Thoracic aorta (tissue), 2 donors: ENCODE measurements at places on chromosomes 11 and 22. TPM values are rescaled to one million over a fixed set of nuclear protein-coding genes. Genes with fewer than 3 reads are reported as not detected.

GRCh38 chr11:132158091-132158490 is 787.7 kb downstream of the NTM start:
- no peak overlapping the region for H3K4me3 ChIP-seq
- H3K27ac ChIP-seq, result no peak overlapping the region
- H3K27me3 ChIP-seq, result no peaks in the 10 kb centered on the region
- no peaks in the 10 kb centered on the region for H3K4me1 ChIP-seq
- no peaks in the 10 kb centered on the region for H3K36me3 ChIP-seq
- no peak for DNase-seq

DNA sequence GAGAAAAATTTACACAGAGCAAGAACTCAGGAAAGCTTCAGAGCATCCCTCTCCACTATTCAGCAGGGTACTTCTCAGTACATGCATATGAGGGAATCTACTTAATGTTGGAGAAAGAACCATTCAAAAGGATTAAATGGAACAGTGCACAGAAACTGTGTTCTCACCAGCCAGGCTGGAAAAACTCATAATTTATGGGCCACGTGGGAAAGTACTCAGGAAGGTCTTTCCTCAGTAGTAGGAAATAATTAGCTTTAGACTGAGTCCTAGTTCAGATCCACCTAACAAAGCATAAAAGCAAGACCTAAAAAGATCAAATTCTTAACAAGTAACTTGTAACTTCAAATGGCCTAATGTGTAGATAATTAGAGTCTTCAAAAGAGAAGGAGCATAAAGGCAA is 134.0 kb downstream of the FAM76B start:
- no peak for DNase-seq
- no peak overlapping the region for H3K27ac ChIP-seq
- no peak overlapping the region for H3K4me3 ChIP-seq
- H3K27me3 ChIP-seq, result no peaks in the 10 kb centered on the region

DNA sequence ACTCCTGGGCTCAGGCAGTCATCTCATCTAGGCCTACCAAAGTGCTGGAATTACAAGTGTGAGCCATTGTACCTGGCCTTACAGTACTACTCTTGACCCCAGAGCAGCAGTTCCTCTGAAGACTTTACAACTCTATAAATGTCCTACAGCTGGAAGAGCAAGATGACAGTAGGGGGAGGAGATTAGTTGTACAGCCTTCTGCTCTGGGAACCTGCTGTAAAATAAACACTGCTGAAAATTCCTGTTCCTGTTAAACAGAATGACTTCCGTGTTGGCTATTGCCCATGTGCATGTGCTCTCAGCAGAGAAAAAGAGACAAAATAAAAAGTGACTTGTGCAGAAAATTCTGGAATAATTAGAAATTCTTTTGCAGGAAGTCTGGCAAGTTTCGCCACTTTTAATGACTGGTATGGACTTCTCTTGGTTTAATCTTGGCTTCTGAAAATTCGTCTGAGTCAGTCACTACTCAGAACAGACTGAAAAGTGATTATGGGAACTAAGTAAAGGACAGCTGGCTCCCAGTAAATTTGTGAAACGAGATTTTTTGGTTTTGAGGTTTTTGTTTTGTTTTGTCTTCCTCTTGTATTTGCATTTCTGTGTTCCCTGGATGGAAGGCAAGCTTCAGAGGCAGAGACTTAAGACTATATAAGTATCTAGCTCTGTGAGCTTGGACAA is 955.7 kb downstream of the DLG2 start:
- no peaks in the 10 kb centered on the region for H3K36me3 ChIP-seq
- H3K4me3 ChIP-seq, result no peak overlapping the region
- no peaks in the 10 kb centered on the region for H3K27me3 ChIP-seq
- no peak for DNase-seq
- no peak overlapping the region for H3K27ac ChIP-seq

GRCh38 chr22:38823637-38824036 is 20.2 kb downstream of the NPTXR start:
- no peak overlapping the region for H3K4me3 ChIP-seq
- H3K27me3 ChIP-seq, result no peaks in the 10 kb centered on the region
- H3K27ac ChIP-seq, result no peak overlapping the region
- H3K36me3 ChIP-seq, result peaks cover 6% of the 10 kb centered on the region
- DNase-seq, result no peak
- no peaks in the 10 kb centered on the region for H3K4me1 ChIP-seq

DNA sequence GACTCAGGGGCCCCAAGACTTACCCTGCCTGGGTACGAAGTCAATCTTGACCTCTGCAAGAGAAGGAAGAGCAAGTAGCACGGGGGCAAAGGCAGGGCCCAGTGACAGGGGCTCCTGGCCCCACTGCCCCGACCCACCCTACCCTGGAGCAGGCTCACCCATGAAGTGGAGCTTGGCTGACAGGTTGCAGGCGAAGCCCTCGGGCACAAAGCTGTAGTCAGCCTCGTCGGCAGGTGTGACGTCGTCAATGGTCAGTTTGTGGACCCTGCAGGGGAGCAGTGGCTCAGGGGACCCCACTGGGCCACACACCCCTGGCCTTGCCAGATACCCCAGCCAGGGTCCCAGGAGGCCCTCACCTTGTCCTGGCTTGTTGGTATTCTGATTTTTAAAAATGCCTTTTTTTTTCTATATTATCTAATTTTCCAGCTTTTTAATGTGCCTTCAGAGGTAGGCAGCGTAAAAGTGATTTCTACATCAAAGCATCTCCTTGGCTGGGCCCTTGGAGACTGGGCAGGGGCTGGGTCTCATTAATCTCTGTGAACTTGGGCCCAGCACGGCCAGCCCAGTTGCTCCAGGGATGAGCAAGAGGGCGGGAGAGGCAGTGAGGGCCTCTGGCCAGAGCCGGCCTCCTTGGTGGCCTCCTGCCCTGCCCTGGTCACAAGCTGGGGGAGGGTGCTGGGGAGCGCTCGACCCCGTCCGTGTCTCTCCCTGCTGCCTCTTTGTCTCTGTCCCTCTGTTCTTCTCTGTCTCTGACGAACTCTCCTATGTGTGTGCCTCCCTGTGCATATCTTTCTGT is 11.3 kb downstream of the MYBPC3 start:
- H3K27ac ChIP-seq, result no peak overlapping the region
- no peaks in the 10 kb centered on the region for H3K27me3 ChIP-seq
- H3K4me3 ChIP-seq, result no peak overlapping the region
- H3K36me3 ChIP-seq, result no peaks in the 10 kb centered on the region
- no peaks in the 10 kb centered on the region for H3K4me1 ChIP-seq
- no peak for DNase-seq

GRCh38 chr11:121564948-121565684 is 112.3 kb upstream of the SORL1-AS1 start:
- H3K4me1 ChIP-seq, result no peaks in the 10 kb centered on the region
- DNase-seq, result no peak
- H3K27me3 ChIP-seq, result no peaks in the 10 kb centered on the region
- H3K27ac ChIP-seq, result no peak overlapping the region
- no peak overlapping the region for H3K4me3 ChIP-seq

- DNase-seq, result no peak
- H3K4me1 ChIP-seq, result peaks cover 14% of the 10 kb centered on the region
- H3K27me3 ChIP-seq, result no peaks in the 10 kb centered on the region
- H3K36me3 ChIP-seq, result no peaks in the 10 kb centered on the region
- H3K4me3 ChIP-seq, result no peak overlapping the region
Measured at GRCh38 chr11:118715245-118715831, 35.9 kb upstream of the TREH start.

DNA sequence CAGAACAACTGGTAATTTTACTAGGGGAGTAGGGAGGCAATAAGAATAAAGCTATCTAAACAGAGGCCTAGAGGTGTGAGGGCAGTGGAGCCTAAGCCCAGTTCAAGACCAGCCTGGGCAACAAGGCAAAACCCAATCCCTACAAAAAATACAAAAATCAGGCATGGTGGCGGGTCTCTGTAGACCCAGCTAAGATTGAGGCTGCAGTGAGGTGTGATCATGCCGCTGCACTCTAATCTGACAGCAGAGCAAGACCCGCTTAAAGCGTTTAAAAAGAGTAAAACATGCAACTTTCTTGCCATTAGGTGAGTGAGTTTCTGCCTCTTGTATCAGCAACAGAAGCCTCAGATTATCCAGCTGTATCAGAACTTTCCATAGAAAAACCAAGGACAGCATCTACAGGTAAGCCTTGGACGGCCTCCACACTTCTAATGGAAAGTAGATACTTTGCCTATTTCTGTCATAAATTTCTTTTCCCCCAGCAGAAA is 12.1 kb downstream of the TAF1D start:
- peaks cover 44% of the 10 kb centered on the region for H3K36me3 ChIP-seq
- H3K27me3 ChIP-seq, result no peaks in the 10 kb centered on the region
- DNase-seq, result no peak

DNA sequence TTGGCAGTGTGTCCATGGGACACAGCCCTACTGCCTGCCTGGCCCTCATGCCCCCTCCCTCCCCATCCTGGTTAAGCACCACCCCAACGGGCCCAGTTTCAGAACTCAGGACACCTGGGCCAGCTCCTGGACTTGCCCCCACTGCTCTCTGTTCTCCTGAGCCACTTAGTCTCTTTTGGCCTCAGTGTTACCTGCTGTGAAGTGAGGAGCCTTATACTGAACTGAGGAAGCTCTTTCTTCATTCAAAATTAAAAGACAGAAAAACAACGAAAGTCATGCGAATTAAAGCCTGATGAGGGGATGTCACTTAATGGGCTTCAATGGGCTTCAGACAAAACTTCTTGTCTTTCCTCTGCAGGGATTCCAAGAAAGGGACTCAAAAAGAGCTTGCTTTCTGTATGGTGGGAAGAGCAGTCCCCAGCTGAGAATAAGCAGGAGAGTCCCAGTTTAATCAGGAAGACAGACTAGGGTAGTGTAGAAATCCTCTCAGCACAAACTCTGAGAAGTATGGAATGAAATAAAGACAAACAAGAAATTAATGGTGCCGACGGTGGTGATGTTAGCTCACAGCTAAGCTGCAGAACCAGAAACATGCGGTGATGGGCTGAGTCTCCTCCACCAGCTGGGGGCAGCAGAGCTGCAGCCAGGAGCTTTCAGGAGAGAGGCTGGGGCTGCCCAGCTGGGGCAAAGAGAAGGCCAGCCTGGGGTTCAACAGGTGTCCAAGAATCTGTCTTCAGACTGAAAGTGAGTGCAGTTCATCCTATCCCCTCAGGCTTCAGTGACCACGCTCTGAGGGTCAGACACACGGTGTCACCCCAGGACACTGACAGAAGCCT is 101.0 kb downstream of the GGTLC2 start:
- H3K36me3 ChIP-seq, result no peaks in the 10 kb centered on the region
- no peaks in the 10 kb centered on the region for H3K27me3 ChIP-seq
- H3K4me3 ChIP-seq, result no peak overlapping the region
- H3K4me1 ChIP-seq, result no peaks in the 10 kb centered on the region
- no peak overlapping the region for H3K27ac ChIP-seq

DNA sequence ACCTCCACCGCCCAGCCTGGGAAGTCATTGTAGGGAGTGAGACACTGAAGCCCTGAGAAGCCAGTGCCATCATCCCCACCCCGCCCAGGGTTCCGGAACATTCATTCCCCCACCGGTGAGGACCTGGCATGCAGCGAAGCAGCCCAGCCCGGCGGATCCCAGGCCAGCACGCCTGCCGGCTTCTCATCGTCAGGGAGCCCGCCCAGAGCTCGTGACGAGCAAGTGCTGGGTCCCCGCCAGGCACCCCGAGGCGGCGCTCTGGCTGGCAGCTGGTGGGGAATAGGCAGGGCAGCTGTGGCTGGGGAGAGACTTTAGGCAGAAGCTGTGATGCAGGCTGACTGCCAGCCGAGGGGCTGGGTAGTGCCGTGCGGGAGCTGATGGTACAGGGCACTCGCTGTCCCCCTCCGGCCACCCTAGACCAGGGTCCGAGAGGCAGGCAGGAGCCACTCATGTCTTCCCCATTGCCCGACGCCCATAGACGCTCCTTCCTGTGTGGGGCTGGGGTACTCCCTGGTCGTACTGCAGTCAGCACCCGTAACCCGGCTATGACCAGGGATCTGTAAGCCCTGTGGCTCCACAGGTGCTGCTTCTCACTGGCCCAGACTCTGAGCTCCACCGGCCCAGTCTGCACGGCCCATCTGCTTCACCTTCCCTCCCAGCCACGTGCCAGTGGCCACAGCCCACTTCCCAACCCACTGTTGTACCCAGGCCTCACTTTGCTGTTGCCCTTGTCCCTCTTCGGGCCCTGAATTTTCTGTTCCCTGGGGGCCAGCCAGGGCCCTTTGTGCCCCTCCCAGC is 24.5 kb upstream of the CABP7 start:
- H3K4me3 ChIP-seq, result no peak overlapping the region
- no peak overlapping the region for H3K27ac ChIP-seq
- no peaks in the 10 kb centered on the region for H3K4me1 ChIP-seq
- DNase-seq, result no peak
- no peaks in the 10 kb centered on the region for H3K27me3 ChIP-seq
- peaks cover 14% of the 10 kb centered on the region for H3K36me3 ChIP-seq

GRCh38 chr11:72274435-72274834 is 30.5 kb upstream of the PHOX2A start:
- no peak for DNase-seq
- no peaks in the 10 kb centered on the region for H3K36me3 ChIP-seq
- no peaks in the 10 kb centered on the region for H3K27me3 ChIP-seq

DNA sequence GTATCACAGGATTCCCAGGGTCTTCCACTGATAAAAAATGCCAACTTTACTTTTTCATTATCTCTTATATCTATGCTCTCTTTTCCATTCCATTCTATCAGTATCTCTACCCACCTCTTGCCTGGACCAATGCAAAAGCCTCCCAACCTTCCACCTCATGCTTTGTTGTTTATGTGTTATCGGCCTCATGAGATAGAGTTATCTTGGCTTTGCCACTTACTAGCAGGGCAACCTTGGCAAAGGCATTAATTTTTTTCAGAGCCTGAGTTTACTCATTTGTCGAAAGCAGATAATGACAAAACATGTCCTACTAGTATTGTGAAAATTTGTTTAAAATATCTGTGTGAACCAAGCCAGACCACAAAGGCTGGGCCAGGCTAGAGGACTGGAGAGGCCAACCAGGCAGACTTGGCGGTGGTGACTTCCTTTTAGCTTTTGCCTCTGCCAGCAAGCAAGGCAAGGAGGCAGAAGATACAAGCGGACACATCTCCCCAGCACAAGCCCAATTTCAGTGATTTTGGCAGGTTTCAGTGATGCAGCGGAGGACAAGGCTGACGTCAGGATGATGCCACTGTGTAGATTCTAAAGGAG is 106.9 kb downstream of the ADAMTS15 start:
- H3K4me1 ChIP-seq, result peaks cover 11% of the 10 kb centered on the region
- no peak for DNase-seq
- H3K36me3 ChIP-seq, result no peaks in the 10 kb centered on the region
- no peak overlapping the region for H3K4me3 ChIP-seq

GRCh38 chr11:47565340-47566148 is at the start of gene PTPMT1:
Gene PTPMT1 (plus strand): TSS chr11:47565599. CDS start chr11:47565623, 24 bp downstream.
- H3K27me3 ChIP-seq, result no peaks in the 10 kb centered on the region
- H3K27ac ChIP-seq, result peak within 1 kb of the TSS; percentile 67
- no peak for DNase-seq
- H3K4me1 ChIP-seq, result peaks cover 3% of the 10 kb centered on the region
- peak within 1 kb of the TSS; percentile 98 for H3K4me3 ChIP-seq

CALCA gene
- total RNA-seq, result 3.1 TPM

LSP1 gene
- total RNA-seq, result 23.6 TPM

OR2D2 gene
- total RNA-seq, result not detected

SCGB2A2 gene
- 3.7 TPM for total RNA-seq
